Midbrain (tissue), 1 donor: ENCODE measurements at places on chromosomes 2 and 18.
A peak's percentile ranks its signal among the peaks of the same experiment; 100 is the strongest.

DNA sequence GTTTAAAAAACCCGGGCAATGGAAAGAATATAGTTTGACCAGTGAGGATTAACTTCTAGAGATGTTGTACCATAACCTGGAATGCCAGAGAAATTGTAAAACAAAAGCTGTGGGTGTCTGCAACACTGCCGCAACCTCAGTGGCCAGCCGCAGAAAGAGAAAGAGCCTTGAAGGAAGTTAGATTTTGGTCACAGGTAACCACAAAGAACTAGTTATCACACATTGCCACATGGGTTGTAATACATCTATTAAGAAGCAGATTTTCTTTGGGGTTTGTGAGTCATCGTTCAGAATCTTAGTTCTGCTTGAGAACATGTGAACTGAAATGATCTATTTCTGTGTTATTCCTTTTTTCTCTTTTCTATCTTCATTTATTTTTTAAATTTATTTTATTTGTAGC is 222.9 kb upstream of the AGAP1 start:
- no peak for DNase-seq

- no peak for DNase-seq
Measured at GRCh38 chr2:239365782-239366435, 34.9 kb downstream of the HDAC4 start.

- no peak for DNase-seq
Measured at GRCh38 chr2:52383541-52383940, 1351.6 kb upstream of the NRXN1 start.

- DNase-seq = no peak
Measured at GRCh38 chr2:123514613-123515207, 510.4 kb upstream of the CNTNAP5 start.

- no peak for DNase-seq
Measured at GRCh38 chr18:2060086-2060485, 511.2 kb downstream of the METTL4 start.

GRCh38 chr2:225668606-225669266 is 269.2 kb downstream of the NYAP2 start:
- peak; percentile 11 for DNase-seq

DNA sequence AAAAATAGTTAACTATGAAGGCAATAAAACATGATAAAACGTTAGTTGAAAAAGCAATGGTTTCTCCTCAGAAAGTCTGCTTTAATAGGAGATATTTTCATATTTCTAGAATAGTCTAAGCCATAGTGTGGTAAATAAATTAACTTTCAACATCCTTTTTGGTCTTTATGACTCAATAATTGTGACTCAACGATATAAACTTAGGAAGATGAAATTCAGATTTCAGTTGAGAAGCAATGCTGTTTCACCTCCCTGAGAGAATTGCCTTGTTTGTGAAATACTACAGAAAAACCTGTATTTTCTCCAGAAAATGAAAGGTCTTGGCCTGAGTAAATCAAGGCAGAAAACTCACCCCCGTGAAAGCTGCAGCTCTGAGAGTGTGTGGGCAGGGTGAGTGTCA is 166.9 kb downstream of the ETAA1 start:
- no peak for DNase-seq

DNA sequence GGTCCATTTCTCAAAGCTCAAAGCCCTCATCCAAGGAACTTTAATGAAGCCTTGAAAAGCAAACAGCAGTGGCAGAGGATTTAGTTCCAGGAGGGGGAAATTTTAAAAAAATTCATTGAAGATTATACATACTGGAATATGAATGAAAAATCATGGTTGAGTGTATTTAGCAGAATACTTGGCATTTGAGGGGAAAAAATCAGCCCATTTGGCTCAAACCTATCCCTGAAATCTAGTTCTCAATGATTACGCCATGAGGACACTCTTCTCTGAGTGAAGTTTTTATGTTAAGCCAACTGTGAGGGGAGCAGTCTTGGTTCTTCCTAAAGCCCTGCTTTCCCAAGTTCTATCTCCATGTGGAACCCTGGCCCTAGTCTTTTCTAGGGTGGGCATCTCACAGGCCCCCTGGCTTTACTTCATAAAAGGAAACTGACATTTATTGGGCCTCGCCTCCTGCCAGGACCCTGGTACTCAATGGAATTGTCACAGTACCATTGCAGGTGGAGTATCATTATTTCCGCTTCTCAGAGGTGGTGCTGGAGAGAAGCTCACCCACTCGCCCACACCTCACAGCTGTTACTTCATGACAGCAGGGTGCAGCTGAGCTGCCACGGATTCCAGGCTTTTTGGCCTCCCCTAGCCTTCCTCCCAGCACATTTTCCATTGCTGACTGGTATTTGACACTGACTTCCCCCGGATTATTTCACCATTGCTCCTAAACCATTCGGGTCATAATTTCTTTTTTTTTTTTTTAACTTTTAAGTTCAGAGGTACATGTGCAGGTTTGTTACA is 56.8 kb downstream of the NXPH2 start:
- DNase-seq = no peak

DNA sequence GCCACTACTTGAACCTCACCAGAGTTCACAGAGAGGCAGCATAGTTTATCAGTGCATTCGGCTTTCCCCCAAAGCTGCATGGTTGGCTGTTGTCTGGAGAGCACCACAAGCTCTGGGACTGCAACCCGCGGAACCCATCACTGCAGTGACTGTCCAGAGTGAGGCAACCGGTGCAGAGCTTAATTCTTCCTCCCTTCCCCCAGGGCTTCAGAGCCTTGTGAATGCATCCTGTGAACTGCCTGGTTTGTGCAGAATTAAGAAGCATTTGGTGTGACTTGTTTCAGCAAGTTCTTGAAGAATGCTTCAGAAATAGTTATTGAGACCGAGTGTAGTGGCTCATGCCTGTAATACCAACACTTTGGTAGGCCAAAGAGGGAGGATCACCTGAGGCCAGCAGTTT is 99.2 kb upstream of the FOSL2 start:
- no peak for DNase-seq

DNA sequence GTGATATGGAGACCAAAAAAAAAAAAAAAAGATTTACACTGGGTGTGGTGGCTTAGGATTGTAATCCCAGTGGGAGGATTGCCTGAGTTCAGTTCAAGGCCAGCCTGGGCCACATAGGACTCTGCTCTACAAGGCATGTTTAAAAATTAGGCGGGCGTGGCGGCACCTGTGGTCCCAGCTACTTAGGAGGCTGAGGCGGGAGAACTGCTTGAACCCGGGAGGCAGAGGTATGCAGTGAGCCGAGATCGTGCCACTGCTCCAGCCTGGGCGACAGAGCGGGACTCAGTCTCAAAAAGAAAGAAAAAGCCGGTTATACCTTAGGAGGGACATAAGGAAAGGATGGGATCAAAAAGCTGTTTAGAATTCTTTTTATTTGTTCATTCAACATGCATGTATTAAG is 707 bp upstream of the SPDYA start:
- DNase-seq = no peak
